ENCODE measurements at places on chromosomes 5 and 9.

GRCh38 chr5:157267025-157267424, 1.1 kb downstream of the CYFIP2 start:
- DNase-seq: no peak

DNA sequence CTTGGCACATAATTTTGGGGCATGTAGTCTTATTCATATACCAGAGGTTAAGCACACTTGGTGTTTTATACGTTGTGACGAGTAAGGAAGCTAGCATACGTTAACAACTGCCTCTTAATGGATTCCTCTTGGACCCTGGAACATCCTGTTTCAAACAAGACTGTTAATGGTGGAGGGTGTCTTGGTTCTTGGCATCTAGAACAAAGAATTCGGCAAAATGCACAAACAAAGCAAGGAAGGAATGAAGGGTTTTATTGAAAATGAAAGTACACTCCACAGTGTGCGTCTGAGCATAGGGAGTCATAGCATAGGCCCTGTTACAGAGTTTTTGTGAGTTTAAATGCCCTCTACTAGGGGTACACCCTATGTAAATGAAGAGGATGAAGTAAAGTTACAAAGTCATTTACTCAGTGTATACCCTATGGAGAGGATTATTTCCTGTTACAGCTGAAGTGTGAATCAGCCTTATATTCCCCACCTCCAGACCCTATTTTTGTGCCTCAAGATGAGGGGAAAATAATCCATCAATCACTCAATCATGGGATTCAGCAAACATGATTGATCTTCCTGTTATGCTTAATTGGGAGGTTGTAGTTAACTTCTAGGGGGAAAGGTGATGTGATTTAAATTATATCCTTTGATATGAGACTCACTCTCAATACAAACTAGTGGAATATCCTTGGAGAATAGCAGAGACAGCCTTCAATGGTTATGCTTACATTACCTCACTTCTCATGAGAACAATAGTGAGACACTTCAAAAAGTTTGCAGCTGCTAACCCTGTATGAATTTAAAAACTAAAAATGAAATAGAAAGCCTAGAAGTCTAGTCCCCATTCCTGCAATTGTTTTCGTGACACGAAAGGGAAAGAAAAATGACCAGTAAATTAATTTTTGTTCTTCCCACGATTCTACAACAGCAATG, 84.9 kb upstream of the MYO10 start:
- no peak for DNase-seq

DNA sequence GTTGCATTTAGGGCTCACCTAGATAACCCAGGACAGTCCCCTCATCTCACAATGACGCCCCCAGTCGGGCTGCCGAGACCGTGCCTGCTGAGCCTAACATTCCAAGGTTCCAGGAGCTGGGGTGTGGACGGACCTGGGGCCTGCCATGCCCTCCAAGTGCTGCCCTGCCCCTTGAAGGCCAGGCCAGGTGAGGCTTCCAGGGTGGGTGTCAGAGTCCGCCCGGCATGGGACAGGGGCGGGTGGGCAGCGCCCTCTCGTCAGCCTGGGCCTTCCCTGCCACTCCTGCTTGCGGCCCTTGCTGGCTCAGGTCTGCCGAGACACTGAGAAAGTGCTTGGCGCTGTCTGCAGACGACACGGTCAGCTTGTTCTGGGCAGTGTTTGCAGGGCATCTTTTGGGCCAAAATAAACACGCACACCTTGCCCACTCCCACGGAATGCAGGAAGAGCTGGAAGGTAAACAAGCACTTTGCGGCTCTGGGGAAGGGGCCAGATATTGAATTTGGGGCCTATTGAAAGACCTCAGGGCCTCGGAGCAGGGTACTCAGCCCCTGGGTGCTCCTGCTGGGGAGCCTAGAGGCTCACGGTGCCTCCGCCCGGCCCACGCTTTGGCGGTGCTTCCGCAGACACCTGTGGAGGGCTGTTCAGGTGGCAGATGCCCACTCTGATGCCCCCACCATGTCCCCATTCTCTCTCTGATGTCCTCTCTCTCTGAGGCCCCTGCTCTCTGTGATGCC, 4.2 kb upstream of the SCGB3A1 start:
- no peak for DNase-seq

- DNase-seq: no peak
Observed at GRCh38 chr9:117307701-117308100, 107.2 kb downstream of the ASTN2 start.

- no peak for DNase-seq
Observed at GRCh38 chr9:133437753-133438531, 15.8 kb downstream of the ADAMTS13 start.

DNA sequence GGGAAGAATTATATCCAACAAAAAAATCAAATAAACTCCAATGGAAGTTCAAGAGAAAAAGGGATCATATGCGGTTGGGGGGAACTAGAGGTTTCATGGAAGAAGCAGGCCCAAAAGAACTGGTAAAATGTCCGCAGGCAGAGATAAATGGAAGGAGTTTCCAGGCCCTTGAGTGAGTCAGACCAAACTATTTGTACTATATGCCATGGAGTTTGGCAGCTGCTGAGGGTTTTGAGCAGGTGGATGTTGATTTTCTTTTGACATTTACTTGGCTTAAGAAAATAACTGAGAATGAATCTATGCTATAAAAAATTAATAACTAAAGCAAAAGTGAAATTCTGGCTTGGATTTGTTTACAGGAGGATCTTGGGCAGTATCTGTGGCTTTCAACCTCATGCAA, 33.7 kb downstream of the MINAR2 start:
- DNase-seq: no peak

DNA sequence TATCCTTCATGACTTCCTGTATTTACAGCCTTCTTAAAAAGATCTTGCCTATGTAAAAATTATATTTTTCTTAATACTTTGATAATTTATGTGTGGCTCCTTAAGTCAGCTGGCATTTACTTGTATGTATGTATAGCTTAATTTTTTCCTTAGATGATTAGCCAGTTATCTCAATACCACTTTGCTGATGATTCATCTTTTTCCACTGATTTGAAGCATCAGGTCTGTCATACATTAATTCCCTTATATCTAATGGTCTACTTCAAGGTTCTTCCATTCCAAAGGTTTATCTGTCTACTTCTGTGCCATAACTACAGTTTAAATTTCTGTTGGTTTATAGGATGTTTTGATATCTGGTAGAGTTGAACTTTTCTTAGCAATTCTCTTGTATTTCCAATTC, 44.9 kb upstream of the MTMR12 start:
- DNase-seq: no peak

DNA sequence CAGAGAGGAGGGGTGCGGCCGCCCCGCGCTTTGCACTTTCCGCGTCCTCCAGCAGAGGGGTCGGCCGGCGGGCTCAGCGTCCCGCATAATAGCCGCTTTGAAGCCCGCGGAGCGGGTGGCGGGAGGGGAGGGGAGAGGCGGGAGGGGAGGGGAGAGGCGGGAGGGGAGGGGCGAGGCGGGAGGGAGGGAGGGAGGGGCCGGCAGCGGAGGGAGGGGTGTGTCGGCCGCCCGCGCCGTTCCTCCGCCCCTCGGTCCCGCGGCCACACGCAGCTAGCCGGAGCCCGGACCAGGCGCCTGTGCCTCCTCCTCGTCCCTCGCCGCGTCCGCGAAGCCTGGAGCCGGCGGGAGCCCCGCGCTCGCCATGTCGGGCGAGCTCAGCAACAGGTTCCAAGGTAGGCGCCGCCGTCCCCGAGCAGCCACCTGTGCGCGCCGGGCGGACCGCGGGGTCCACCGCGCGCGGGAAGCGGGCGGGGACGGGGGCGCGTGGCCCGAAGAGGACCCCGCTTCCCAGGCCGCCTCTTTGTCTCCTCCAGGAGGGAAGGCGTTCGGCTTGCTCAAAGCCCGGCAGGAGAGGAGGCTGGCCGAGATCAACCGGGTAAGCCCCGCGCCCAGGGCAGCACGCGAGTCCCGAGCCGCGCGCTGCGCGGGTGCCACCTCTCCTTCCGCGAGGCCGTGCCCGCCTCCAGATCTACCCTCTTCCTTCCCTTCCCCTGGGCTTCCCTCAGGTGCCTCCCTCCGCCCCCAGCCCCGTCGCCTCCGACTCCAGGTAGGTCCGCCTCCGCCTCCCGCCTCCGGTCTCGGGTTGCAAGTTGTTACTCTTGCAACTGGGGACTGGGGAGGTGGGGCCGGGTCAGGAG, at the start of gene AIF1L:
AIF1L (plus strand) TSS at position 263 of the 857 bp plus-strand sequence; CDS start at position 362, 99 bp downstream.
- no peak for DNase-seq

- no peak for DNase-seq
Observed at GRCh38 chr9:136381311-136381710, 7.8 kb upstream of the CARD9 start.

DNA sequence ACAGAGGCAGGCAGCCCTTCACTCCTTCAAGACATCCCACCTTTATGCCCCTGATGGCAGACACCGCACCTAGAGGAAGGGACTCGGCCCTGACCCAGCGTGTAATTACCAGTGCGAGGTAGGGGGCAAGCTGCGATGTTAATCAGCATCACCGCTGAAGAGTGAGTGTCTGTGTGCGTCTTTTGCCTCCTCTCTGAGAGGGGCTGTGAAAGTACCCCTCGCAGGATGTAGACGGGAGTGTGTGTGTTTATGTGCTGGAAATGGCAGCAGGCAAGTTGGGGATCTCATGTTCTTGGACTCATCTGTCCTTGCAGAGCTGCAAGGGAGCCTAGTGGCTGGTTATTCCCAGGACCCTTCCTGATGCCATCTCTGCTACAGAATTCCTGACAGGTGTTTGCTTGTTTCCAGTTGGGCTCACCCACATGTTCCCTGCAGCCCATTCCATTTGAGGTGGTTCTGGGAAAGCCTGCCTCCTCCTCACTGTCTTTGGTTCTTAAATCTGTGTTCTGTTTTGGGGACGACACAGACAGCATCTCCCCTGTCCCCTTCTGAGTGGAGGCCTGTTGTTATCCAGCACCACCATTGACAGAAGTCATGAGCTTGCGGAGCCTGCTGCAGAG, 70.5 kb downstream of the ZNF618 start:
- no peak for DNase-seq

GRCh38 chr9:114592356-114592755, 4.8 kb downstream of the ATP6V1G1 start:
- DNase-seq: no peak

GRCh38 chr9:96638606-96639364, 16.3 kb downstream of the PRXL2C start:
- no peak for DNase-seq

DNA sequence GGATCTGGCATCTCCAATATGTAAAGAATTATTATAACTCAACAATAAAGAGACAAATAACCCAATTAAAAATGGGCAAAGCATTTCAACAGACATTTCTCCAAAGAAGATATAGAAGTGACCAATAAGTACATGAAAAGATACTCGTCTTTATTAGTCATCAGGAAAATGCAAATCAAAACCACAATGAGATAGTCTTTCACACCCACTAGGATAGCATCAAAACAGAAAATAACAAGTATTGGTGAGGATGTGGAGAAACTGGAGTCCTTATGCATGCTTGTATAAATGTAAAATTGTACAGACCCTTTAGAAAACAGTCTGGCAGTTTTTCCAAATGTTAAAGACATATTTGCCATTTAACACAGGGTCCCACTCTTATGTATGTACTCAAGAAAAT, 39.1 kb upstream of the ITGA1 start:
- DNase-seq: no peak

GRCh38 chr9:124500796-124501611, 6.2 kb downstream of the NR5A1 start:
- DNase-seq: no peak

GRCh38 chr5:139388198-139388821, 1.4 kb downstream of the MZB1 start:
- peak; percentile 29 for DNase-seq

DNA sequence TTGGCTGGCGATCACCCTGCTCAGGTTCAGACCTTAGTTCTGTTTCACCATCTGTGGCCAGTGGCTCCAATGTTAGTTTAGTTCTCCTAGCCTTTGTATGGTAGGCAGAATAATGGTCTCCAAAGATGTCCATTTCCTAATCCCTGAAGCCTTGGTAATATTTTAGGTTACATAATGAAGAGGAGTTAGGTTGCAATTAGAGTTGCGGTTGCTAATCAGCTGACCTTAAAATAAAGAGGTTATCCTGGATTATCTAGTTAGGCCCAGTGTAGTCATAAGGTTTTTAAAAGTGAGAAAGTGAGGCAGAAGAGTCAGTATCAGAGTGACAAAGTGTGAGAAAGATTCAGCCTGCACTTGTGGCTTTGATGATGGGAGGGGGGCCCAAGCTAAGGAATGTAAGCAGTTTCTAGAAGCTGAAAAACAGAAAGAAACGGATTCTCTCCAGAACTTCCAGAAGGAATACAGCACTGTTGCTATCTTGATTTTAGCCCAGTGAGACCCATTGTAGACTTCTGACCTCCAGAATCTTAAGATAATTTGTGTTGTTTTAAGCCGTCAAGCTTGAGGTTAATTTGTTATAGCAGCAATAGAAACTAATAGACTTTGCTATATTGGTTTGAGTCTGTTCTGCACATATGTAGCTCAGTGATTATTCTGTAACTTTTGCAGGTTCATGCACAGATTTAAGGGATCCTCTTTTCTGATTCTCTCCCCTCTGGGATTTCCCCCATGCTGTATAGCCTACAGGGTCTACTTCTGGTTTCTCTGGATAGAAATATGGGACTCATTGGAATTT, 21.6 kb downstream of the LNPEP start:
- DNase-seq: no peak

GRCh38 chr5:55176176-55176818, 3.3 kb upstream of the CDC20B start:
- peak; percentile 41 for DNase-seq

- no peak for DNase-seq
Observed at GRCh38 chr5:121762426-121762825, 89.3 kb upstream of the FTMT start.

GRCh38 chr9:12424243-12424642, 268.9 kb upstream of the TYRP1 start:
- DNase-seq: no peak

- no peak for DNase-seq
Observed at GRCh38 chr9:4558371-4558998, 68.2 kb downstream of the SLC1A1 start.

GRCh38 chr5:116766470-116766947, 191.9 kb upstream of the SEMA6A start:
- DNase-seq: peak; percentile 36

DNA sequence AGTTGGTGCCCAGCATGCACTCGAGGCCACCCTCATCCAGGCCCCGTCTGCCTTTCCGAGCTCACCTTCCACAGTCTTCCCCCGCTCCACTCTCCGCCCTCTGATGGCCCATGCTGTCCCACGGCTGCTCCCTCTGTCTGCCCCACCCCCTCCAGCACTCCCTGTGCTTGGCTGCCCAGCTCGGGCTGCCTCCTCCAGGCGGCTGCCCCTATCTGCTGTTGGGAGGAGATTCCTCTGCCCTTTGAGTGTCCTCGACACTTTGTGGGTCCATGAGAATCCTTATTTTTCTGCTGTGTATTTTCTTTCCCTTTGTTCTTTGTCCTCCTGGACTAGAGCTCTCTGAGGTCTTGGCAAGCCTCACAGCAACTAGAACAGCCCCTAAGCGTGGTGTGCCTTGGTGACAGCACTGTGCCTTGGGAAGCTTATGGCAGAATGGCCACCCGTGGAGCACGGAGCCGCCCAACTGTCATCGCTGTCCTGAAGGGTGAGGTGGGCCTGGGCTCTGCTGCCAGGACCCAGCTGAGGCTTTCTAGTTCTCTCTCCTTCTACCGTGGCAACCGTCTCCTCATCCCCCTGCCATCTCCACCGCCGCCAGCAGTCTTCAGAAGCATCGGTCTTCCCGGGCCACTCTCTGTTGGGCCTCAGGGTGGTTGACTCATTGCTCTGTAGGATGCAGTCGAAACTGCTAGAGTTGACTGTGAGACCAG, 5.2 kb downstream of the NTMT1 start:
- DNase-seq: no peak

Measured in NCI-H226 (cell line).